Muscle of back (tissue), 13 donors: ENCODE measurements at places on chromosomes 7 and 10. TPM values are rescaled to one million over a fixed set of nuclear protein-coding genes. Genes with fewer than 3 reads are reported as not detected.
A peak's percentile ranks its signal among the peaks of the same experiment; 100 is the strongest.

GRCh38 chr10:62373995-62374861 lies at the start of gene ZNF365:
Gene ZNF365, plus strand, starts transcription at chr10:62374369. Its CDS starts 1,825 bp downstream, at chr10:62376194.
- peak; percentile 64 for DNase-seq

- no peak for DNase-seq
Observed at GRCh38 chr7:15330943-15331342, 230.9 kb downstream of the AGMO start.

DNA sequence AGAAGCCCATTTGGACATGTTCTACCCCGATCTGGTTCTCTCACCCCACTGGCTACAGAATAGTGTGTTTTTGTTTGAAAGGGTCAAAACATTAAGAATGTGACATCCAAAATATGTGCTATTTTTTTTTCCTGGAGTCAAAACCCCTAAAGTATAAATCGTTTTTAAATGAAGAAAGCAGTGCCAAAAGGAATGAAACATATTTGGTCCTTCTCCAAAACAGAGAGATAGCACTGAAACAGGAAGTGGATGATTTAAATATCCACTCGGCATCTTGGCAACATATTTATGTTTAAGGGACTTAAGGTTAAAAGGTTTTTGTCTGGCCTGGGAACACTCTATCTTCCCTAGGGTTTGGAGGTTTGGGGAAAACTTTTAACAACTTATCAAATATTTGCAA lies 32.3 kb downstream of the CALD1 start:
- peak; percentile 72 for DNase-seq

- DNase-seq, result no peak
Observed at GRCh38 chr10:132021504-132022143, 39.9 kb upstream of the BNIP3 start.

- no peak for DNase-seq
Observed at GRCh38 chr10:59896191-59896590, 10.2 kb downstream of the CCDC6 start.

- DNase-seq, result no peak
Observed at GRCh38 chr10:77282163-77282562, 355.4 kb downstream of the KCNMA1 start.

DNA sequence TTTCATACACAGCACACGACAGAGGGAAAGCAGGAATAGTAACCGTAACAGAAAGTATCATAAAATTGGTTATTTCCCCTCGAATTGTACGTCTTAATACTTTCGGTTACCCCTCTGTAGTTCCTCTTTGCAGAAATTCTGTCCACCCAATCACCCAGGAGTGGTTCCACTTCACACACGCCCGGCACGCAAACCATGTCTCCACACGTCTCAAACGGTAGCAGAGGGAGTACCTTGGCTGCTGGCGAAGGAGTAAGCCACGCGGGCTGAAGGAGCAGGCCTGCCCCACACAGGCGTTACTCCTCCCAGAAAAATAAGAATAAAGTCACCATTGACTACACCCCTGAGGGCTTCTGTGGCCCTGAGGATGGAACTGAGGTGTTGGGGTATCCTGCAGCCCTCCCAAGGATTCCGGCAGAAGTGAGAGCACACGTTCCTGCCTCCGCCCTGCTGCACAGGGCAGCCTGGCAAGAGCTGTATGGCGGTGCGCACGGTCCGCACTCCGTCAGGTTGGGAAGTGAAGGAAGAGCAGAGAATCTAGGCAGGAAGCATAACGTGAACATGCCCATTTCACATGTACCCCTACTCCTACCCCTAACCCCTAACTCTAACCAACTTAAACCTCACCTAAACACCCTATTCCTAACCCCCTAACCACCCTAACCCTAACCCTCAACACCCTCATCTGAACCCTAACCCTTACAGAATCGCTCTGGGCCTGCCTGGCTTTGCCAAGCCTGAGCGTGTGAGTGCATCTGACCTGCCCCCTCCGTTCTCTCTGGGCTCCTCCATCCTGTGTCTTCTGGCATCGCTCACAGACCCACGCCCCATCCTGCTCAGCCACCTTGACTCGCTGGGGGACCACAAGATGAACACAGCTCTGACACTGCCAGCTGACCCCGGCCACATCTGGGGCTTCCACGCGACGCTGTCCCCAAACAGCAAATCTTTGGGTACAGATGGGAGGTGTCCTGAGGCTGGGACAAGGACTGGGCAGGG lies 18.2 kb downstream of the GPR146 start:
- DNase-seq, result no peak

- DNase-seq, result no peak
Observed at GRCh38 chr10:17527514-17528146, 73.2 kb upstream of the ST8SIA6 start.

DNA sequence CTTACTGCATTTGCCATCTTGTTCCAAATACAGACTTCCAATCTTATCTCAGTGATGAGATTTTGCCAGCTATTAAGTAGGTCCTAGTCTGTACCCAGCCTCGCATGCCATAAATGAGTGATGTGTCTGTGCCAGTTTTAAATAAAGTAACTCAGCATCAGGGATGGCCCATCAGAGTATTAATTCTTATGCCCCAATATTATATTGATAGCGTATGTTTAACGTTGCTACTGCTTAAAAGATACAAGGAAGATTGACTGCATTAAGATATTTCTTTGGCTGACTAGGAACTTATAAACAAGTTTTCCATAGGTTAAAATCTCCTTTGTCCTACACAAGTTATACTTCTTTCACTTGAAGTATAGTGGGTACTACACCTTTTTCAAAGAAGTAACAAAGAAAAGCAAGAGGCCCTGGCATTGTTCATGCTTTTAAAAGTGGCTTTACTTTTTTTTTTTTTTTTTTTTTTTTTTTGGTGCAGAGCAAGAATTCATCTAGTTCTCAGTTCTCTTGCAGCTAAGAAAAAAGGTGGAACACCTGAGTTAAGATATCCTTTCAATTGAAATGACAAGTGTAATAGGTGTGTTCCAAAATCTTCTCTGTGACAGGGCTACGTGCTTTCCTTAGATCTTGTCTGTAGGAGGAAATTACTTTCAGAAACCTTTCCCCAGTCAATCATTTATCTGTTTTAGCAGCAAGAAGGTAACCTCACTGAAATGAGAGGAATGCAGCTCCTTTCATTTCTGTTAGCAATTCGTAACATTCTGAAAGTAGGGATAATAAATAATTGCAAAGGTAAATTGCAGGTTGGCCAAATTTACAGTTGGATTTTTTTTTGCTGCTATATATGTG lies 245.0 kb downstream of the CELF2 start:
- no peak for DNase-seq

DNA sequence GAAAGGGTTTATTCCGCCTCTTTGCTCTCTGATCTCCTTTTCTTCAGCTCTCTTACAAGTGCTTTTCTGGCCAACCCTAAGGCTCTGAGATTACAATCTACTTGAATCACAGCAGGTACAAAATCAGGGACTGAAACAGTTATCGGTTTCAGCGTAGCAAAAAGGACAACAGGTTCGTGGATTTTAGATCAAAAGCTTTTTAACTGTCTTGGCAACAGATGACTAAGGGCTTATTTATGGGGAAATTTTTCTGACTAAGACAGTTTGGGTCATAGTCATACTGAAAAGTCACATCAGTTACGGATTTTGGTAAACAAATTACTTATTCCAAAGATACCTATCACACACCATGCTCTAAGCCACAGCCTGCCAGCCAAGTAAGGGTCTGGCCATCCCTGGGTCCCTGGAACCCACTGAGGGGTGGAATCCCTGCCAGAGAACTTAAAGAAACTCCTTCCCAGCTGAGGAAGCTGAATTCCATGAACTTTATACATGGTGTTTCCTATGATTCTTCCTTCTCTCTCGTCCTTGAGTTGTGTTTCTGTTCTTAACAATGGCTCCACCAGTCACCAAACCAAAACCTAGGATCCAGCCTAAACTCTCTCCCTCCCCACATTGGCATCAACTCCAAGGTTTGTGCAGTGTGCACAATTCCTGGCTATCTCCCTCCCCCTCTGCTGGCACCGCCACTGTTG lies 169.3 kb downstream of the FAM107B start:
- DNase-seq, result no peak

GRCh38 chr10:78755063-78755701 lies 313.6 kb upstream of the ZMIZ1 start:
- DNase-seq, result no peak

DNA sequence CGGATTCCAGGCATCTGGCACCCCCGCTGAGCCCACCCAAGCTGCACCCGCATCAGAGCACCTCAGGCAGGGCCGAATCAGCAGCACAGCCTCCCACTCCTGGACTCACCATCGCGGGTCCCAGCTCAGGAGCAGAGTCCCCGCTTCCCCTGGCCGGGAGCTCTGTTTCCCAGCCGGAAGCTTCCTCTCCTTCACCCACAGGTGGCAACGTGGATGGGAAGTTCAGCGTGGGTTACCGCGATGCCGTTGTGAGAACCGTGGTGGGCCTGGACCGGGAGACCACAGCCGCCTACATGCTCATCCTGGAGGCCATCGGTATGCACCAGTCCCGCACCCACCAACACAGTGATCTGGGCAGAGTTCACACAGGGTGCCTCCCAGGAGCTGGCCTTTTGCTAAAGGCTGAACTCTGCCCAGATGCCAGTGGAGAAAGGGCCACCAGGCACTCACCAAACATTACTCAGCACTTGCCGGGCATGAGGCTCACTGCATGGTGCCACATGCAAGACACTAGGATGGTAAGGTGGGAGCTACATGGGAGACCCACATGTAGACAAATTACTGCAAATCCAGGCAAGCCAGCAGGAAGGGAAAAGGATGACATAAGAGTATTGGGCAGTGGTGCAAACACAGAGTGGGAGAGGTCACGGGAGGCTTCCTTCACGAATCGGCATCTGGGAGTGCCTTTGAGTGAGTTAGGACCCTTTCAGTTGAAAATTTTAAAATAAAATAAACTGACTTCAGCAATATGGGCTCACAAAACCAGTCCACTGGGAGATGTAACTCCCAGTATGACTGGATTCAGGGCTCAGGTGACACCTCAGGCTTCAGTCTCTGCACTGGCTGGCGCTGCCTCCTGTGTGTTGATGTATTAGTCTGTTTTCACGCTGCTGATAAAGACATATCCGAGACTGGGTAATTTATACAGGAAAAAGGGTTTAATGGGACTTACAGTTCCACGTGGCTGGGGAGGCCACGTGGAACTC lies 10.4 kb downstream of the C10orf105 start:
- DNase-seq, result no peak

The CXCL12 gene
- polyA plus RNA-seq, result 227 TPM

The ALOX5 gene
- 1.1 TPM for polyA plus RNA-seq

The TUBB8 gene
- polyA plus RNA-seq, result not detected

The TMEM196 gene
- polyA plus RNA-seq, result 0.27 TPM

The PON3 gene
- 4.0 TPM for polyA plus RNA-seq
